ENCODE measurements at places on chromosomes 4 and X.

GRCh38 chr4:88728146-88728545 lies 30.5 kb upstream of the NAP1L5 start:
- DNase-seq = no peak

GRCh38 chrX:9429767-9430166 lies 35.1 kb upstream of the TBL1X start:
- DNase-seq = no peak

GRCh38 chr4:14384824-14385223 lies 617.5 kb upstream of the CPEB2 start:
- no peak for DNase-seq

- DNase-seq = no peak
Measured at GRCh38 chr4:136831553-136831952, 700.7 kb downstream of the PCDH18 start.

- DNase-seq = no peak
Measured at GRCh38 chrX:12811658-12812057, 20.4 kb downstream of the PRPS2 start.

GRCh38 chrX:104564921-104565703 lies 887 bp upstream of the IL1RAPL2 start:
- DNase-seq = no peak

Measured in CD4-positive, alpha-beta T cell treated with Interleukin-6 at 100 ng/mL for 8 hours (primary cell).